AG20443 (cell line): ENCODE measurements at places on chromosomes 2 and 18.

GRCh38 chr18:13587001-13587400 lies 139.4 kb downstream of the FAM210A start:
- DNase-seq: no peak

DNA sequence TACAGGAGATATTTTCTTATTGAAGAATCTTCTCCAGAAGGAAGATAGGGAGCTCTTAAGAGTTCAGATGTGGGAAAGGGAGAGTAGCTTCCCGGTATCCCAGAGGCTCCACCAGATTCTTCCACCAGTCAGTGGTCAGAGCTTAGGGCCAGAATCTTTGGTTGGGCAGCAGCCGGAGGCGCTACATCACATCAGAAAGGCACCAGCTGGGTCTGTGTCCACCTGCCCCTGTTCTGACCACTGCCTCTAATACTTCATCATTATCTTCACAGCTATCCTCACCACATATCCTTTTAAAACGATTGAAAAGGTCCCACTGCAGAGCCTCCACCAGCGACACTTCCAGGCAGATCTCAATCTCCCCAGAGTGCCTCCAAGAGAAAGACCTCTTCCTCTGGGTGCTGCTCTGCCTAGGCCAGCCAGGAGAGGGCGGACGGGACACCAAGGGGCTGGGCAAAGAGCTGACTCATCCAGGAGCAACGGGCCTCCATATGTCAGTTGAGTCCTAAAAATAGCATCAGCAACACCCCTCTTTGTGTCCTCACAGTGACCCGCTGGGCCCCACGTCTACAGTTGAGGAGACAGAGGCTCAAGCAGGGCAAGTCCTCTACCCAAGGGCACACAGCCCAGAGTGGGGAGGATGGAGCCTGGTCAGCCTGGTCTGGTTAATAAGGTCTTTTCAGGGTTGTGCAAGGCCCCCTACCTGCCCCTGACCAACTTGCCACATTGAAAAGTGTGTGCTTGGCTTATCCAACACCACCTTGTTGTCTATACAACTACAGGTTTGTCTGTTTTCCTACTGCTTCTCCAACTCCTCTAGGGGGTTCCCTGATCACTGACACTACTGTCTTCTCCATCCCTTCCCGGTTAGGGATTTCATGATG lies 81.2 kb downstream of the ADD2 start:
- peak; percentile 89 for DNase-seq

GRCh38 chr2:86825693-86826381 lies 35.1 kb upstream of the CD8A start:
- DNase-seq: no peak

- DNase-seq: no peak
Measured at GRCh38 chr2:12343141-12343540, 373.6 kb upstream of the TRIB2 start.

DNA sequence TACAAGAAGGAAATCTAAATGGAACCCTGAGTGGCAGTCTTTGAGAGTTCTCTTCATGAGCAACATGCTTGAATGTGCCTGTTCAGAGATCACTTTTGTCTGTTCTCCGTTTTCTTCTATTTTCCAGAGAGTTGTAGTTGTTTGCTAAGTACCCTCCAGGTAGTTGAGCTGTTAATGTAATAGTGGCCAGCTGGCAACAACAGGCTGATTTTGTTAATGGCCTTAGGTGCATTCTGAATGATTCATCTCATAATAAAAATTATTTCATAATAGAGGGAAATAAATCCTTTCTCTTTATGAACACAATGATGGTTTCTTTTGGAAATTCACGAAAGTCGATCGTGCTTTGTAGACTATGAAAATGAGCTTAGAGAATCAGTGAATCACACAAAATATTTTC lies 136.8 kb downstream of the LRP1B start:
- DNase-seq: no peak

- DNase-seq: no peak
Measured at GRCh38 chr2:132949108-132949507, 279.1 kb upstream of the LYPD1 start.

- peak; percentile 85 for DNase-seq
Measured at GRCh38 chr2:232315049-232315922, 63.3 kb upstream of the ALPP start.

GRCh38 chr2:82257796-82258555 lies 1953.4 kb upstream of the LRRTM1 start:
- no peak for DNase-seq

DNA sequence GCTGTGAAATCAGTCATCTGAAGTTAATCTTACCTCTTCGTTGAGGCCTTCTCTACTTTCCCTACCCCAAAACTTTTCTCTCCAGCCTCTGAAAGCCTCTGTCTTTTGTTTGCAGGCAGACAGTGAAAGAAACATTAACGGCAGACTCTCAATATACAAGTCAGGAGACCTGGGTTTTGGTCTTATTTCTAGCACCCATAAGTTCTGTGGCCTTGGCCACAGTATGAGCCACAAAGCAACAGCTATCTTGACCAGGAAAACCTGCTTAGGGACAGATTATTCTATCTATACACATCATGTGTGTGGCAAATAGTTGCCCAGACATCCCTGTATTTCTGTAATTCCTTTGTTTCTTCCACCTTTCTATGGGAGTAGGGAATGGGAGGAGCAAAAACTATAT lies 318.3 kb downstream of the AGPS start:
- no peak for DNase-seq

DNA sequence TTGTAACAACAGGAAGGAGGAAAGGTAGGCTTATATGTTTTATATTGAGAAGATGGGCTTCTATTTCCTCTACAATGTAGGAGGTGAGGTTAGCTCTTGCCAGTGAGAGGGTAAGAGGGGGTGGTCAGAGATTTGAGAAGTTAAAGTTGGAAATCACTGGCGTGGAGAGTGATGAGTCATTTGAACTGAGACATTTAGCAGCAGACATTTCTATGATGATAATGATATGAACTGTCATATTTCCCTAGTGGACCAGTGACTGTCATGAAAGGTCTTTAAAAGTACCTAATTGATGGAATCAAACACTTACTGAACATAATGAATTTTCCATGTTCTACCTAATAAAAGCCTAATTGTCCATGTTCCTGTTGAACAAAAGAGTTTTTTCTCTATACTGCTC lies 126.1 kb downstream of the FAM161A start:
- DNase-seq: no peak

GRCh38 chr2:43131051-43131889 lies 95.1 kb downstream of the ZFP36L2 start:
- DNase-seq: peak; percentile 89

DNA sequence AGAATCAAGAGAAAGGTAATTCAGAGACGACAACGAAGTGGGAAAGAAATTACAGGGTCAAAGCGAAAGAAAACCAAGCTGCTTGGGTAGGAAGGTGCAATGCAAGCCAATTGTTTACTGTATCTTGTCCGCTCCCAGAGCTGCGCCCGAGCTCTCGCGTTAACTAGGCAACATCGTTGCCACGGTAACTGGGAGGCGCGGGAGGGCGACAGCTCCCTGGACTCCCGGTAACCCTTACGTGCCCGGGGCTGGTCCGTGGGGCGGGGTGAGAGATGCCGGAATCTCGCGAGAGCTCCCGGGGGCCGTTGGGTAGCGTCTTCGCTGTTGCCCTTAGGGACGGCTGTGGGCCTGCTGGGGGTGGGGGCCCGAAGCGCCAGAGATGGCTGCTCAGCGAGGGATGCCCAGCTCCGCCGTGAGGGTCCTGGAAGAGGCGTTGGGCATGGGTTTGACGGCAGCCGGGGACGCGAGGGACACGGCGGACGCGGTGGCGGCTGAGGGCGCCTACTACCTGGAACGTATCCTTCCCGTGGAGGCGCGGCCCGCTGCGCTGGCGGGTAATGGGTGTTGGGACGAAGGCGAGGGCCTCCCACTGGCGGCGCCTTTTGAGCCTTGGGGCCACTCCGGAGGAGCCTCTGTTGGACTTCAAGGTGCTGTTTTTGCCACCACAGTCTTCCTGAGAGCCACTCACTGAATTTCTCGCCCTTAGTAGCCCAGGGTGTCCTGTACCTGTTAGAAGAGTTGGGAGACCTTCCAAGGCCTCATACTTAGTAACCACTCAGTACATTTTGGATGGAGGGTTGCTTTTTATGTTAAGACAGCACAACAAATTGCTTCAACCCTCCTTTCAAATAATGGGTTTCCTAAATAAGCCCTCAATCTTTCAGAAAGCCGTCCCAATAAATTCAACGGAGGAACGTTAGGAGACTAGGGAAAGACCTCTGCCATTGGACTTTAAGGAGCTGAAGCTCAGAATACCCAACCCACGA lies at the start of gene SPAG16:
Gene SPAG16 (plus strand): TSS at position 360 of the 986 bp plus-strand sequence.
- peak; percentile 99 for DNase-seq

GRCh38 chr2:176205126-176205525 lies 16.7 kb downstream of the HOXD1 start:
- no peak for DNase-seq

DNA sequence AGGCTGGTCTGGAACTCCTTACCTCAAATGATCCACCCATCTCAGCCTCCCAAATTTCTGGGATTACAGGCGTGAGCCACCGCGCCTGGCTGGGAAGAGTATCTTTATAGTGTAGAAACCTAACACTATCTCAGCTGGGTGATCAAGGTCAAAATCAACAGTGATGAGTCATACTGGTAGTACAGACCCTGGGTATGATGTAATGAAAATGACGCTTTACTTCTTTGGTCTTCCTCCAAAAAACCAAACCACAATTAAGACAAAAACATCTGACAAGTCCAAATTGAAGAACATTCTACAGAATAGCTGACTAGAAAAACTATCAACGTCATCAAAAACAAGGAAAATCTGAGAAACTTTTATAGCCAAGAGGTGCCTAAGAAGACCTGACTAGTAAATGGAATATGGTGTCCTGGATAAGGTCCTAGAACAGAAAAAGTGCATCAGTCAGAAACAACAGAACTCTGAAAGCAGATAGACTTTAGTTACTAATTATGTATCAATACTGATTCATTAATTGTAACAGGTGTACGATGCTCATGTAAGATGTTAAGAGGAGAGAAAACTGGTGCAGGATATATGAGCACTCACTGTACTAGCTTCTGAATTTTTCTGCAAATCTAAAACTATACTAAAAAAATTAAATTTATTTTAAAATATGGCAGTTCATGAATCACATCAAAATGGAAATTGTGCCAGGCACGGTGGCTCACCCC lies 25.4 kb downstream of the PDCL3 start:
- peak; percentile 31 for DNase-seq

GRCh38 chr18:79102886-79103285 lies 33.7 kb downstream of the ATP9B start:
- no peak for DNase-seq

GRCh38 chr2:30628341-30628740 lies 178.9 kb downstream of the CAPN13 start:
- no peak for DNase-seq

- DNase-seq: no peak
Measured at GRCh38 chr2:8620611-8621382, 61.1 kb upstream of the ID2 start.

DNA sequence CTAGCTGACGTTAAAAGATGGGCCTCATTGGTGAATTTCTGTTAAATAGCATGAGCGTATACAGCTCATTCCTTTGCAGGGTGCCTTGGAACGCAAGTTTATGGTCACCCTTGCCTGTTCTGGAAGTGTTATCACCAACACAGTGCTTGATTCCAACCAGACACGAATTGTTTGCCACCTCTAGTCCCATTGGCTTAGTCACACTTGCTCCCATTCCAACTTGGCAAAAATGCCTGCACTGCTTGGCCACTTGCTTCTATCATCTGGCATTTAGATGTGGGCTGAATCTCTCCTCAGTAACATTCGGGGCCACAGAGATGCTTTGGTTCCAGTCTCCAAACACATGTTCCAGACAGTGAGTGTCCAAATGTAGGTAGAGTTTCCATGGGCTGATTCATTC lies 27.5 kb upstream of the ACVR1 start:
- DNase-seq: peak; percentile 27

DNA sequence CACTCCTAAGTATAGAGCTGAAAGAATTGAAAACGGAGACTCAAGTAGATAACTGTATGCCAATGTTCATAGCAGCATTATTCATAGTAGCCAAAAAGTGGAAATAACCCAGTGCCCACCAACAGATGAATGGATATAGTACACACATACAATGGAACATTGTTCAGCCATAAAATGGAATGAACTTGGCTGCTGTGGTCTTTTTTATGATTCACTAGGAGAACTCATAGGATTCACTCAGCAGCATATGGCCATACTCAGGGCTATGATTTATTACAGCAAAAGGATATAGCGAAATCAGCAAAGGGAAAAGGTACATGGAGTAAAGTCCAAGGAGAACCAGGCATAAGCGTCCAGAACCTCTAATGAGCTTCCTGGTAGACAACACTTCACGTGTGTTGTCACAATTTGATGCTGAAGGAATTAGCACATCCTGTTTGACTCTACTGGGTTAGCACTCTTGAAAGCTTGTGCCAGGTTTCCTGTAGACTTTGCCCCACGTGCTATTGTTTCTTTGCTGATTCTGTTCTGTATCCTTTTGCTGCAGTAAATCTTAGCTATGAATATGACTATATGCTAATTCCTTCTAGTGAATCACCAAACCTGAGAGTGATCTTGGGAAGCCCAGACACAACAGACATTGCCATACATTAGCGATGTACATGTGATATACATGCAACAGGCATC lies 15.7 kb downstream of the SPC25 start:
- DNase-seq: no peak

DNA sequence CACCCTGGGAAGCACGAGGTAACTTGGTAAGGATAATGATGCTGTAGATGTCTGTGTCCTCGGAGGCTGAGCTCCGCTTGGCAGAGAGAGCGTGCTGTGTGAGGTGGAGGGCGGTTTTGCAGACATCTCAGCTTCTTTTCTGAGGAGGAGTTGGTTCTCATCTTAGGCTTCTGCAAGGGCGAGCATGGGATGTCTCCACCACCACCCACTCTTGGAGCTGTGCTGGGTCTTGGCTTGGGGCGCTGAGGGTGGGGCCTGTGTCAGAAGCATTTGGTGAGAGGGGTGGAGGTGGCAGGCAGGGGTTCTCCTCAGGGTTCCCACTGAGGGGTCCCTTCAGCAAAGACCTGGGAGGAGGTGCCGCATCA lies 9.2 kb downstream of the OXER1 start:
- no peak for DNase-seq

GRCh38 chr18:43876748-43877147 lies 599.5 kb upstream of the SYT4 start:
- no peak for DNase-seq

DNA sequence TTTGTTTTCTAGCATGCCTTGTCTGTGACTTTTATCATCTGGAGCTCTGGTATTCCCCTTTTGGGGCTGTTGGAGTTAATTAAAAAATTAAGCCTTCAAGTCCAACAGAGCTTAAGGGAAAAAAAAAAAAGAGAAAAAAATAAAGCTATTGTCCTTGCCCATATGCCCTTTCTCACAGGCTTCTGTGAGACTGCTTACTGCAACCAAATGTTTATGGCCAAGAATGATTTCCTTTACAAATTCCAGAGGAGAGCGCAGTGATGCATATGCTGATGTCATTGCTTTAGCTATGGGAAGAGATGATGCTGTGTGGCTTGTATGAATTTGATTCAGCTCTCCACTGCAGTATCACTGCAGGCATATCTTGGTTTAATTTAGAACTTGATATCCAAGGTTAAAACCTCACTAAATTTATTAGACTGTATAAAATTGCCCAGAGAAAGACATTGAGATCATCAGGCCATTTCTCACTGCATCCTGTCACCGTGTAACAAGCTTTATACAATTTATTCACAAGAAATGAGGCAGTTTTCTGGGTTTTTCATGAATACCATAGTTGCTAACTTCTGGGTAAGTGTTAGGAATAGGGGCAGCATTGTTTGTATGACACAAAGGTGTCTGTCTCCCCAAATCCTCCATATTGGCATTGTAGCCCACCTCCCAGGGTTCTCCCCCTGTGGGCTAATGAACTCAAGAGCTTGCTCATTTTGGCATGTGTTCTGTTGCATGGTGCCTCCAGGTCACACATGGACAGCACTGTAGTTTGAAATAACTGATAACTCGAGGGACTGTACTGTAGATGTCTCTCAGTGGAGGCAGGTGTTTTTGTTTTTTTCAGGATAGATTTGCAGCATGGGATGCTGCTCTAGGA lies 85.0 kb downstream of the TANC1 start:
- no peak for DNase-seq
